ENCODE measurements at places on chromosomes 5 and 9.
A peak's percentile ranks its signal among the peaks of the same experiment; 100 is the strongest.

- DNase-seq, result no peak
Measured at GRCh38 chr5:118060833-118061232, 927.5 kb downstream of the DTWD2 start.

GRCh38 chr5:161093100-161093499, 241.1 kb upstream of the ATP10B start:
- no peak for DNase-seq

DNA sequence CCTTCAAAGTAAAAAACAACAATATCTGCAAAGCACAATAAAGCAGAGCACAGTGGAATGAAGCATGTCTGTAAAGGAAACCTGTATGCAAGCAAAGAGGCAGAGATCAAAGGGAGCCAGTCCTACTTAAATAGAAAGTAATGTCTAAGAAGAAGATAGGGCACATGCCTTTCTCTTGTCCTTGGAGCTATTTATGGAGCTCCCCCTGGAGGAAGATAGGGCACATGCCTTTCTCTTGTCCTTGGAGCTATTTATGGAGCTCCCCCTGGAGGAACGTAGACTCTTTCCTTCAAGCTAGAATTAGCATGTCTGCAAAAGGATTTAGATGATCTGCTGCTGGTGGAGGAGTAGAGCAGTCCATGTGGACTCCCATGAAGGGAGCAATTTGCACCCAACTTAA, 168.1 kb upstream of the RASEF start:
- no peak for DNase-seq

GRCh38 chr9:81344366-81344765, 345.0 kb downstream of the TLE1 start:
- no peak for DNase-seq

GRCh38 chr9:110016340-110016739, 191.6 kb downstream of the C9orf152 start:
- no peak for DNase-seq

DNA sequence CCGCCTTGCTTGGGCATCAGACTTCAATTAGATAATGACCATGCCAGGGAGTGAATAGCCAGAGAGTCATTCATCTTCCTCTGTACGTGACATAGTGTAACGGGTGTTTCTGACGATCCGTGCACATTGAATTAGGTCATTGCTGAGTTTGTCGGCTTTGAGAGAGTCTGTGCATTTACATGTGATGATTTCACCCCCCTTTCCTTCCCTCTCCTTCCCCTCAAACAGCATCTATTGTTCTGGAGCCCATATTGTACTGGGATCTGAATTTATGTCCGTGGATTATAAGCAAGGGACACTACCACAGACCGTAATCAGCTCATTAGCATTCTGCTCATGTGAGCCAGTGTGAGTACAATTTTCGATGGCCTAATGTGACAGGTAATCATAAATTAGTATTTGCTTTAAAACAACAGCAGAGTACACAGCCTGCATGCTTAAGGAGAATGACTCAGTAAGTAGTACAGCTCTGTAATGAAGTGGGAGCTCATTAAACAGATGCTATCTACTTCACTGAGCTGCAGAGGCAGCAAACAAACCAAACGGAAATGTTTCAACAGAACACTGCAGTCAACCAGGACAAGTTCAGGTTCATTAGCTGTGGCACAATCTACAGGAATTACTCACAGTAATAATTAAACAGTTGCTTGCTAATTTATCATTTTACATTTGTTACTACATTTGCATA, 302.1 kb downstream of the CSNK1G3 start:
- peak; percentile 6 for DNase-seq

DNA sequence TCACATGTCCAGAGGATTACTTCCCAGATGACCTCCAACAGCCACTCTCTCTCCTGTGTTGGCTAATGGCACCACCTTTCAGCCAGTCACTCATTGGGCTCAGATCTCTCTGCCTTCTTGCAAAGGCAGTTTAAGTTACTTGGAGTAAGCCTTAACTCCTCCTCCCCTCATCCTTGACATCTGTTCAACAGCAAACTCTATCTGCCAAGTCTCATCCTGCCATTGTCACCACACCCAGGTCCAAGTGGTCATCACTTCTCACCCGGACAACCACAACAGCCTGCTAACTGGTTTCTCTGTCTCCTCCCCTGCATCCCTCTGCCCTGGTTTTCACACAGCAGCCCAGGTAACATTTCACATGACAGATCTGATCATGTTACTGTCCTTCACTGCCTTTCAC, 58.5 kb downstream of the DCP2 start:
- DNase-seq, result no peak

DNA sequence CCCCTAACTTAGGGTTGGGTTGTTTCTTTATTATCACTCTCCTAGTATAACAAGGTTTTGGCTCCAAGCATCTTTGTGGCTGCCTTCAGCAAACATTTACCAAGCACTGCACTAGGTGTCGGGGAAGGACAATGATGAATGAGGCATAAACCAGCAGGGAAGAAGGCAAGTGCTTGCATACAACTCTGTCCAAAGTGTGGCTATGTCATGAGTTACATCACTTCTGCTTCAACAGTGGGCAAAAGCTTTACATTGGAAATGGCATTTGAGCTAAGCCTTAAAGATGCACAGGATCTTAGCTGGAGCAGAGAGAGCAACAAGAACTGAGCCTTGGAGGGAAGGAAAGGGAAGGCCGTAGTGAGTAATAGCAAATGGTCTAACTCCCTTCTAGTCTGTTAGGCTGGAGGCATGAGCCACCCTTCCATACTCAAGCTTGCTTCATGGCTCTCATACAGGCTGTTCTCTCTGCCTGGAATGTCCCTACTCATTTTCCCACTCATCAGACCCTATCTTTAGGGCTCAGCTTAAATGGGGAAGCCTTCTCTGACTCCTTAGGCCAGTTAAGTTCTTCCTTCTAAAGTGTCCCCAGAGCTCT, 121.8 kb downstream of the SEMA6A start:
- no peak for DNase-seq

- DNase-seq, result no peak
Measured at GRCh38 chr9:131668439-131669268, 71.2 kb downstream of the RAPGEF1 start.

DNA sequence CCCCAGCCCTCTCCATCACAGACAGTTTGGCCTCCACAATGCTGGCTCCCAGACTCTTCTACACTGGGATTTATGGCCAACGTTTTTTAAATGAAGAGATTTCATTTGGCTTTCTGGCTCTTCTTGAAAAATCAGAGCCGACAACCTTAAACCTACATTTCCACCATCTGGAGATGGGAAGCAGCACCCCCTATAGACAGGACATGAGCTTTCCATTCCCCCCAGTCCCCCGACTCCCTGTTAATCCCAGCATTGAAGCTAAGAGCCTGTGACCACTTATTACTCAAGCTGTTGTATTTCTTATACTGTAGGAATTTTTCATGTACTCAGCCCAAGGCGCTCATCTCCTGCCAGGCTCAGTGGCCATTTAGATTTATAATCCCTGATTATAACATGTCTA, 34.0 kb upstream of the AFAP1L1 start:
- no peak for DNase-seq

DNA sequence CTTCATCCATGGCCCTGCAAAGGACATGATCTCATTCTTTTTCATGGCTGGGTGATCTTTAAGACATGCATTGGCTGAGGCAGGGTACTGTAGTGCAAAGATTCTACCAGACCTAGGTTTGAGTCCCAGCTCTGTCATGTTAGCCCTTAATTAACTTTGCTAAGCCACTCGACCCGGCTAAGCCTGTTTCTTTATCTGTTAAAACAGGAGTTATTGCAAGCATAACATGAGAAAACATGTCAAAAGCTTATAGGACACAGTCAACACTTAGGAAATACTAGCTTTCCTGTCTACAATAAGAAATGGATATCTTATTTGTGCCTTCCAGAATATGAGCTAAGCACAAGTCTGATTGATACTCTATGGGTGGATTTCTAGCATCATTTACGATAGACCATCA, 92.6 kb downstream of the RASEF start:
- no peak for DNase-seq

DNA sequence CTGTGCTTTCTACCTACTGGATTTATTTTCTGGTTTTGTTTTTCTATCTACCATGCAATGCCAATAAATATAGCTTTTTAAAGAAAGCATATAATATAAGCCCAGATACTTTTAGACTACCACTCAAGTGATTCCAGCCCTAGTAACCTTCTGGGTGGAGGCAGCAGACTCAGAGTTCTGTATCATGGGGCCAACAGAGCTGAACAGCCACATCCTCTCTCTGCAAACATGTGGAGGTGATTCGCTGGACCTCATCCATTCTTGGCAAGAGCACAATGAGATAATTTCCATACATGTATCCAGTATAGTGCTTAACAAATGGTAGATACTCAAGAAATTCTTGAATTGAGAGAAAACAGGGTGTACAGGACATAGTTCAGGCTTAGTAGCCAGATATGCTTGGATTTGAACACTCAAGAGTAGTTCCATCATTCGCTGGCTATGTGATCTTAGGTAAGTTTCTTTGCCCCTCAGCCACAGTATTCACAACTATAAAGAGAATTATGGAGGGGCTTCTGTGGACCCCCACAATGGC, 124.5 kb downstream of the ASTN2 start:
- DNase-seq, result no peak

DNA sequence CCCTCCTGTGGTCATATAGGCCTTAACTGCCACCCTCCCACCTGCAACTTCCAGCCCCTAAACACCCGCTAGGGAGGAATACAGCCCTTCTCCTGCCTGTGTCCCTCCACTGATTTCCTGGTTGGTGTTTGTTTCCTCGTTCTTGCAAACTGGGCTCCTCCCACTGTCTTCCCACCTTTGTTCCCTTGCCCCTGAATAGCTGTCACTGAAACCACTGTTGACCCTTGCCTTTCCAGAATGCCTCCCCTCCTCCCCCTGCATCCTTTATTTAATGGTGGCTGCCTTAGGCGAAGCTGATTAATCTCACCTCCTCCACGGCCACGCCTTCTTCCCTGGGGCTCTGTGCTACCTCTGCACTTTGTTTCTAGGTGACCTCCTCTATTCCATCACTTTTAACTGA, 626.7 kb downstream of the BNC2 start:
- no peak for DNase-seq
